Fibroblast of lung (primary cell): ENCODE measurements at places on chromosomes 3 and 15.

DNA sequence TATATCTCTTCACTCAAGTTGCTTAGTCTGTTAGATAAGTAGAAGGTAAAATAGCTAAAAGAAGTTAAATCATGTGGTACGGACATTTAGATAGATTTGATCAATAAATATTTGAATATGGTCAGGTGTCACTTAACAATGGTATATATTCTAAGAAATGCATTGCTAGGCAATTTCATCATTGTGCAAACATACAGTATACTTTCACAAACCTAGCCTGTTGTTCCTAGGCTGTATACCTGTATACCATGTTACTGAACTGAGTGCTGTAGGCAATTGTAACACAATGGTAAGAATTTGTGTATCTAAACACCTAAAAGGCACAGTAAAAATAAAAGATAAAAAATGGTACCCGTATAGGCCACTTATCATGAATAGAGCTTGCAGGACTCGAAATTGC is 112.8 kb upstream of the CGNL1 start:
- DNase-seq, result no peak

GRCh38 chr3:9553021-9553947 is at the start of gene LHFPL4:
LHFPL4 (minus strand) TSS chr3:9553822; CDS start chr3:9552679, 1,143 bp downstream.
- no peak for DNase-seq

DNA sequence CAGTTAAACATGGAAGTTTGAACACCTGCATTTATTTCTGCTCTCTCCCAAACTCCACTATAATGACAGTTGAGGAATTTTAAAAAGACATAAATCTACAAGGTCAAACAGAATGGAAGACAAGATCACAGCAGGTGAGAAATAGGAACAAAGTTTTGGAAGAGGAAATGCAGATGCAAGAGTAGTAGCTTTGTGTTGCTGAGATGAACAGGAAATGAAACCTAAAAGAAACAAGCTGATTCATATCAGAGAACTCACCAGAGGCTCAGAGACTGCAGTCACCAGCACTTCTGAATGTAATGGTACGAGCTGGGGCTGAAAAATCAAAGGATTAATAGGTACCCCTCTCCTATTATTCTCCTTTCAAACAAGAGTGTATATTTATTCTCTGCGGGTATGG is 459.9 kb downstream of the RAP2B start:
- DNase-seq, result no peak

- peak; percentile 93 for DNase-seq
Observed at GRCh38 chr3:129723558-129724324, 117.3 kb upstream of the PLXND1 start.

DNA sequence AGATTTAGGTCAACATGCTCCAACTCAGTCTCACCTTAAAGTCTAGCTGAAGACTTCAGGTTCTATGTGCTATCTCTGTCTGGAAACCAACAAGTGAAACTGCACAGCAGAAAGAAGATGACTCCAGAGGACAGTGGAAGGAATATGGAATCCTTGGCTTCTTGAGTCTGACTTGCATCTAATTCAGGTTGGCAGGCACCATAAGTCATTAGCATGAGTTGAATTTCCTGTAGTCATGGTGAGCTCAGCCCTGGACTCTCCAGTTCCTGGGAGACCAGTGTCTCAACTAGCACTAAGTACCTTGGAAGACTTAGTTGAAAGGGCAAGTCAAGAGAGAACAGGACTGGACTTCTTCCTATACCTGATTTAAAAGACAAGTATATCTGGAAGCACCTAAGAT is 129.7 kb downstream of the DTWD1 start:
- DNase-seq, result no peak

- DNase-seq, result peak; percentile 33
Observed at GRCh38 chr3:38343797-38344594, 2.6 kb upstream of the XYLB start.

DNA sequence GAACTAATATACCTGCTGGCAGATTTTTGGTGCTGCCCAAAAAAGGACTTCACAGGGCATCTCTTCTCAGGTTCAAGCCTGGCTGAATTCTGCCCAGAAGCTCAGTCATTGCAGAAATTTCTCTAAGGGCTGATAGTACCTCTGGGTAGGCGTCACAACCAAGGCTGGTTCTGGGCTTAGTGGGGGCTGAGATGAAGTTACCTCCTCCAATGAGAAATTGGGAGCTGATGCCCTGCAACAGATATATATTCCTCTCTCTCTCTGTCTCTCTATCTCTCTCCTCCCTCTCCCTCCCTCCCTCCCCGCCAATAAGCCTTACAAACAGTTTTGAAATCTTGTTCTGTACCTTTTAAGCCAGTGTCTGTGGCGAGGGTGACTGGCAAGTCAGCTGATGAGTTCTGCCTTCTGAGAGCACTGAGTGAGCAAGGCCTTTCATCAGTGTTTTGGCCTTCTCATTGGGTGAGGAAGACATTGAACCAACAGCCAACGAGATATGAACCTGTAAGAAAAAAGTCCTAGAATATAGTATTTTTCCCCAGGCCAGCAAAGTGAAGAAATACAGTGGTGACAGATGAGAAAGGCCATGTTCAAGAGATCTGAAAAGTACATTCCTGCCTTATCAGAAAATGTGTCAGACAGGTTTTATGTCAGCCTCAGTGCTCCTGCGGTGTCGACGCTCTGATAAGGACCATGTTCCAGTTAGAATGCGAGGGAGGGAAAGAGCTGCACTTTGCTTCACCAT is 45.5 kb downstream of the TMEM39A start:
- no peak for DNase-seq

GRCh38 chr3:21704796-21705195 is 46.2 kb downstream of the ZNF385D start:
- no peak for DNase-seq

DNA sequence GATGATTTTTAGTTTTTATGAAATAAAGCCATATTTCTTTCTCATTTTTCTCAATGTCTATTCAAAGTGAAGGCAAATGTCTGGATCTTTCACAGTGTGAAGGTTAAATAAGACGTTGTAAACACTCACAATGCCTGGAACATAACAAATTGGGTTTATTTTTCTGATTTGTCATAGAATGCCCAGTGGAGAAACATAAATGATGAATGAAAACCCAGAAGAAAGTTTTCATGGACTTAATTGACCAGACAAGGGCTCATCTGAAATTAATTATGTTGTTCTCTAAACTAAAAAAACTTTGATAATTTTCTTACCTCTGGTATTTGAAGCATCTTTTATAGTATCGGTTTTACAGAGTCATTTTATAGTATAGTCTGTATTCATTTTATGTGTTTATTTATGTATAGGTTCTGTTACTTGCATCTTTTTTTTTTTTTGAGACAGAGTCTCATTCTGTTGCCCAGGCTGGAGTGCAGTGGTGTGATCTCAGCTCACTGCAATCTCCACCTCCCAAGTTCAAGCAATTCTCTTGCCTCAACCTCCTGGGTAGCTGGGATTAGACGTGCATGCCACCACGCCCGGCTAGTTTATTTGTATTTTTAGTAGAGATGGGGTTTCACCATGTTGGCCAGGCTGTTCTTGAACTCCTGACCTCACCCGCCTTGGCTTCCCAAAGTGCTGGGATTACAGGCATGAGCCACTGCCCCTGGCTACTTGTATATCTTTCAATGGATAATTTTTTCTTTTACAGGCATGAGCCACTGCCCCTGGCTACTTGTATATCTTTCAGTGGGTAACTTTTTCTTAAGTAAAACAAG is 15.1 kb upstream of the BNIP2 start:
- no peak for DNase-seq

- DNase-seq, result no peak
Observed at GRCh38 chr3:53970661-53971060, 79.0 kb upstream of the SELENOK start.

DNA sequence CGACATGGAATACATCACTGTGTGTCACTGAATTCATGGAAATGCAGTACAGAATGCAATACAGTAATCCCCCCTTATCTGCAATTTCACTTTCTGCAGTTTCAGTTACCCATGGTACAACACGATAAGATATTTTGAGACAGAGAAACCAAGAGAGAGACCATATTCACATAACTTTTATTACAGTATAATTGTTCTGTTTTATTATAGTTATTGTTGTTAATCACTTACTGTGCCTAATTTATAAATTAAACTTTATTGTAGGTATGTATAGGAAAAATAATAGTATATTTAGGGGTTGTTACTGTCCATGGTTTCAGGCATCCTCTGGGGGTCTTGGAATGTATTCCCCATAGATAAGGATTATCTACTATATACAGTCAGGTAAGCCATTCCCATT is 61.8 kb downstream of the MBNL1 start:
- no peak for DNase-seq

DNA sequence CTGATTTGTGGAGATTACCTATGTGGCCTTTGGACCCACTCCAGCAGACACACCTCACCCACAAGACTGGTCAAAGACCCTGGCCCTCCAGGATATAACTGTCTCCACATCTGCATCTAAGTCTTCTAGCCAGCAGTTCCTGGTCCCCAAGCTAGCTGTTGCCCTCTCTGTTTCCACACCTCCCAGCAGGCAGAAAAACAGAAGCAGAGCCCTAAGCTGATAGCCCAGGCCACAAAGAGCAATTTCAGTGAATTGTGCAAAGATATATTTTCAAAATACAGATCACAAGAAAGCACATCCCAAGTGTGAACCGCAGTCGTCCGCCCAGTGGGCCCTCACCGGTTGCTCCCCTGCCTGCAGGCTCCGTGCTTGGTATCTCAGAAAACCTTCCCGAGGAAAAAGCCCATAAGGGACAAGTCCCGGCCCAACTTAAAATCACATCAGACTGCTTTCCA is 2.6 kb downstream of the TNIK start:
- DNase-seq, result no peak

GRCh38 chr3:30567139-30567753 is 39.2 kb upstream of the TGFBR2 start:
- no peak for DNase-seq

GRCh38 chr15:67091980-67092677 is 26.7 kb downstream of the SMAD3 start:
- DNase-seq, result no peak

DNA sequence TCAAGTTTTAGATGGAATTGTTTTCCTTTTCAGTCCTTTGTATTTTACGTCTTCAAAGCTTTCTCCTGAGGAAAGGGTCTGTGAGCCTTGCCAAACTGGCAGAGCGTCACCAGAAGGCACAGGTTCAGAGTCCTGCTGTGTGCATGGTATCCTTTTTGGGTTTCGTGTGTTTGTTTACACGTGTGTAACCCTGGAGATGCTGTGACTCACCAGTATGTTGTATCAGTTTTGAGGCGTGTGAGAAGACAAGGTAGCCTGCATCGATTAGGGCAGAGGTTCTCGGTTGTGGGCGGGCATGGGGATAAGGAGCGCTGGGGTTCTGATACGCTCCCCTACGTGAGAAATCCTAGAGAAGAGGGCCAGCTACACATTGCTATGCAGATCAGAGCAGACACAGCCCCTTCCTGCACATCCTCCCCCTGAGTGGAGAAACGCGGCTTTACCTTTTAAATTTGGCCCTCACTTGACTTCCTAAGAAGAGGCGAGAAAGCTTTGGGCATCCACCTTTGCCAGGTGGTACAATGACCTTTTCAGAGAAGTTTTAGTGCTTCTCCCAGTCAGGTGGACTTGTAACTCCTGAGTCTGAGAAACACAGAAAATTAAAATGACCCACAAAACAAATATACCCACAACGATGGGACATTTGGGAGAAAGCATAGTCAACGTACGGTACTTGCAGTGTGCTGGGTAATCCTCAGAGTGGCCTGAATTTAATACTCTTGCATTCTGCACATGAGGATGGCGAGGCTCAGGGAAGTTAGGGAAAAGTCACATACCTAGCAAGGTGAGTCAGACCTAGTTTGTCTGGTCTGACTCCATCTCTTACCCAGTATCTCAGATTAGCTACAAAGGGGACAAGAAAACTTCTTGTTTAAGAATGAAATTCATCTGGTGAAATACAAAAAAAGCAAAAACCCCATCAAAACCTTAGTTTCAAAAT is 38.1 kb downstream of the TRAK1 start:
- DNase-seq, result no peak

DNA sequence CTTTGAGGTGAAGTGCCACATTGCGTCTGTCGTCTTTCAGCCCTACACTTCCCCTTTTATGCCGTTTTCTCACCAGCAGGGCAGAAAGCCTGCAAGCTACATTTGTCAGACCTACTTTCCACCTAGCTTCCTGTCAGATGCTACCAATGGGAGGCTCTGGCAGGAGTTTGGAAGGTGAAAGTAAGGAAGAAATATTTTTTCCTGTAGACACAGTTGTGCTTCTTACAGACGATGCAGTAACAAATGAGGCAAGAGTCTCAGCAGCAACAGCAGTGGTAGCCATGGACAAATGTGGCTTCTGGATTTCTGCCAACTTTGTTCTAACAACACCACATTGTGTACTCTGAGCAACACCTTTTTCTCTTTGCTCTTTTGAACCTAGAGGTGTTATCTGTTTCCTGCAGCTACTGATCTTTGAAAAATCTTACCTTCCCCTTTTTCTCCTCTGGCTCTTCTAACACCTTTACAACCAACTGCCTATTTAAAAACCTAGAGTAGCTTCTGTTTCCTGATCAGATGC is 70.6 kb upstream of the STT3B start:
- no peak for DNase-seq

- no peak for DNase-seq
Observed at GRCh38 chr3:70042641-70043040, 43.1 kb downstream of the SAMMSON start.

DNA sequence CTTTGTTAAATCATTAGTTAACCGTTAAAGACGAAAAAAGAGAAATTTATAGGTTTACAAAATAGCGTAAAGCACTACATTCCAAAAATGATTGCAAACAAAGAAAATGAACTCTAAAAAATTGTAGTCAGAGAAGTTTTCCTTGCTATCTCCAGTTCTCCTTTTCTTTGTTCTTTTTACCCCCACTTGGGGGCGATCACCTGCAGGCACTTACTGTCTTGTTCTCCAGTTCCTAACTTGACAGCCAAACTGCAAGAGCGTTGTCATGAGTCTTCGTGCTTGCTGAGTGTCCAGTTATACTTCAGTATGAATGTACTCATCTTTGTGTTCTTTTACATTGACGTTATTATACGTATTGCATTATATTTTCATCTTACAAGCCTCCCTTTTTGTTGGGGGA is 54.5 kb downstream of the CHD2 start:
- no peak for DNase-seq

DNA sequence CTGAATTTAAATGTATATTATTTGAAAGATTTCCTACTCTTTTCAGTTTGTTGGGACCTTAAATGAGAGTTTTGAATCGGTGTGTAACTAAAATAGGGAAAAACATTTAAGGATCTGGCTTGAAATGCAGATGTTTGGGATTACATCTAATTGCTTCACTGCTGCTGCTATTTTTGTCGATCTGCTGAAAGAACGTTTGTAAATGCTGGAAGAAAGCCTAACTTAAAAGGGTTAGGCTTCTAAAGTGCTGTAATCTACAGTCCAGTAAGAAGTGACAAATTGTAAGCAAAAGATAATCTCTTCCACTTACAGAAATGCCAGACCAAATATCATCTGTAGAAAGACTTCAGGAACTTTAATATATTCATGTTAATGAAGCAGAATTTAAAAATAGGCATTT is 691.6 kb downstream of the ZNF385D start:
- peak; percentile 63 for DNase-seq
